ENCODE measurements at places on chromosomes 16 and 17. TPM values are rescaled to one million over a fixed set of nuclear protein-coding genes. Genes with fewer than 3 reads are reported as not detected.

DNA sequence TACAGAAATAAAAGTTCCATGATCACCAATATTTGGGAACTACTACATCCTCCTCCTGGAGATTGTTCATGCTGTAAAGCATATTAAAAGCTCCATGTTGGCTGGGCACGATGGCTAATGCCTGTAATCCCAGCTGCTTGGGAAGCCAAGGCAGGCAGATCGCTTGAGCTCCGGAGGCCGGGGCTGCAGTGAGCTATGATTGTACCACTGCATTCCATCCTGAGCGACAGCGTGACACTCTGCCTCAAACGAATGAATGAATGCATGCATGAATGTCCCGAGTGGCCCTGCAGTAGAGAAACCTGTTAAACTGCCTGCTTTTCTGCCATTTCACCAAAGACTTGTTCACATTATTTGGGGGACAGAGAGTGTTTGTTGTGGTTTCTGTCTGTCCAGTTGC, 15.0 kb downstream of the CNEP1R1 start:
- no peak for DNase-seq

- no peak for DNase-seq
Measured at GRCh38 chr16:49472598-49472997, 99.0 kb downstream of the C16orf78 start.

GRCh38 chr17:1377334-1377733, 22.7 kb downstream of the YWHAE start:
- no peak for DNase-seq

DNA sequence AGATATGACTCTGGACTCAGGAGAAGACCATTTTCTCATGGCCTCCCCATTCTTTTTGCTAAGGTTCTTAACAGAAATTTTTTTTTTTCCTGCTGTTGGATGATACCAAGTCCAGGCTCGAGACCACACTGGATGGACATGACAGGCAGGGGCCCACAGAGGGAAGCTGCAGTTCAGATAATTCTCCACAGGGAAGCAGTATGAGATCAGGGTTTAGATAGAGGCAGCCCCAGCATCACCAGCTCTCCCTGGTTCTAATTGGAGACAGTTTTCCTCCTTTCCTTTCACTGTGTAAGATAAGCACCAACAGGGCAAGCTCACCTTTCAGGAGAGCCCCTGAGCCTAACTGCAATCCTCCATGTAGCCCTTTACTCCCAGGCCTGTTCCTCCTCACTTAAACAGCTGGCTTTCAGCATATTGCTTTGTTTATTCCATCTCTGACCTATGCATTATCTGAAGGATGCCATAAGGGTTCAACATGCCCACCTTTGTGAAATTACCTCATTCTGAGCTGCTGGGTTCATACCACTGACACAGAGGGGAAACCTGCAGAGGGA, 108.1 kb downstream of the SNX11 start:
- no peak for DNase-seq

DNA sequence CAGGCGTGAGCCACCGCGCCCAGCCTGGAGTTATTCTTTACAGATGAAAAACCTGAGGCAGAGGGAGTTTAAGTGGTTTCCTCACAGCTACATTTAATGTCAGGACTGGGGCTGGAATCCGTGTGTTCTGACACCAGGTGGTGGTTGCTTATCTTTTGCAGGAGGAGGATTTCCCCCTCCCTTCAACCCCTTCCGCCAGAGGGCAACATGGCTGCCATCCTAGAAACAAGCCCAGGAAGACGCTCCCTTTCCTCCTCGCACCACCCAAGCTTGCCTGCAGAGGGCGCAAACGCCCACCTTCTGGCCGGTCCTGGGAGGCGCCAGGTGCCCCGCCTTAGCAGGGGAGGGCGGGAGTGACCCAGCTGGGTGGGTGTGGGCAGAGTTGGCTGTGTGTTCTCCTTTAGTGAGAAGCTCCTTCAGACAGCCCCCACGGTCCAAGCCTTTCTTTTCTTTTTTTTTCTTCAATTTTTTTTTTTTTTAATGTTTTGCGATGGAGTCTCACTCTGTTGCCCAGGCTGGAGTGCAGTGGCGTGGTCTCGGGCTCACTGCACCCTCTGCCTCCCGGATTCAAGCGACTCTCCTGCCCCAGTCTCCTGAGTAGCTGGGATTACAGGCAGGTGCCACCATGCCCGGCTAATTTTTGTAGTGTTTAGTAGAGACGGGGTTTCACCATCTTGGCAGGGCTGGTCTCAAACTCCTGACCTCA, 9.9 kb upstream of the RAP1GAP2 start:
- peak; percentile 17 for DNase-seq

- no peak for DNase-seq
Measured at GRCh38 chr16:84392031-84392360, 23.7 kb downstream of the ATP2C2 start.

DNA sequence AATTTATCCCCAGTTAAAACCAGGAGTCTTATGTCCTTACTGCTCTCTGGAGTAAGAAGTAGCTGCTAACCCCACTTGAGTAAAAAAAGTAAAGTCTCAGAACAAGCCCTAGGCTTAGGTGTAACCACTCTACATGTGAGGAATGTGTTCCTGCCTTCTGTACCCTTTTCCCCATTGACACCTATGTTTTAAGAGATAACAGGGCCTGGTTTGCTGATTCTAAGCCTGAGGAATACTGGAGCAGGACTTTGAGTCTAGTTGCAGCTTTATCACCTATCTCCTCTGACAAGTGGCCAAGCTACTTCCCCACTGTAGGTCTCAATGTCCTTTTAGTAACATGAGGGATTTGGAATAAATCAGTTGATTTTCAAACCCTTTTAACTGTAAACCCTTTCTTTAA, 40.2 kb downstream of the REXO5 start:
- DNase-seq, result no peak

- no peak for DNase-seq
Measured at GRCh38 chr17:2749784-2750181, 331 bp upstream of the CCDC92B start.

Gene UNC13D
- 0.28 TPM for polyA plus RNA-seq

Gene CRHR1
- polyA plus RNA-seq, result not detected

Gene ACSM2B
- polyA plus RNA-seq, result not detected

Gene MMP15
- 0.71 TPM for polyA plus RNA-seq

Gene ZFP90
- polyA plus RNA-seq, result 20.1 TPM

Measured in BJ (cell line).